ENCODE measurements at places on chromosomes 12 and 14.

GRCh38 chr14:96088074-96088473, 48.9 kb downstream of the C14orf132 start:
- DNase-seq, result no peak

DNA sequence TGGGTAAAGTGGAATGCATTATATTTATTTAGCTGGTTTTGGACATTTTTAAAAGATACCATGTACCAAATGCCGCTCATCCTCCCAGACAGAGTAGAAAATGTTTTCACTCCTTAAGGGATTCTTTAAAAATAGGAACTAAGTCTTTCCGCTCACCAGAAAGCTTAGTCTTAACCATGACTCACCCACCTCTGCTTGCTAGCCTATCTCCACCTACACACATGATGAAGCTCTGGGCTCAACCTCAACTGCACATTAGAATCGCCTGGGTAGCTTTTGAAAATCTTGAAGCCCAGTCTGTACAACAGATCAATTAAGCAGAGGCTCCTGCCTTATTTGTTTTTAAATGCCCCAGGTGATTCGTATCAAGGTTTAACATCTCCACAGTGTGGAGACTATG, 260.5 kb downstream of the NEDD1 start:
- no peak for DNase-seq

DNA sequence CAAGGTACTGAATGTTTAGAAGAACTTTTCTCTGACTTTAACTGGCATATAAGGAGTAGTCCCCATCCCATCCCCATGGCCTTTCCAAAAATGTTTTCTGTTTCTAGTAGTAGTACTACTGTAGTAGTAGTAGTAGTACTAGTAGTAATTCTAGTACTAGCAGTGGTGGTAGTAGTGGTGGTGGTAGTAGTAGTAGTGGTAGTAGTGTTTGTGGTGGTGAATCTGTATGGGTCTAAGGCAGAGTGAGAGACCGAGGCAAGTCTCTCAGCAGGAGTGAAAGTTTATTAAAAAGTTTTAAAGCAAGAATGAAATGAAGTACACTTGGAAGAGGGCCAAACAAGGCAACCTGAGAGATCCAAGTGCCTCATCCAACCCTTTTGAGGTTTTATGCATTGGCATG, 58.6 kb downstream of the FOXN4 start:
- DNase-seq, result no peak

DNA sequence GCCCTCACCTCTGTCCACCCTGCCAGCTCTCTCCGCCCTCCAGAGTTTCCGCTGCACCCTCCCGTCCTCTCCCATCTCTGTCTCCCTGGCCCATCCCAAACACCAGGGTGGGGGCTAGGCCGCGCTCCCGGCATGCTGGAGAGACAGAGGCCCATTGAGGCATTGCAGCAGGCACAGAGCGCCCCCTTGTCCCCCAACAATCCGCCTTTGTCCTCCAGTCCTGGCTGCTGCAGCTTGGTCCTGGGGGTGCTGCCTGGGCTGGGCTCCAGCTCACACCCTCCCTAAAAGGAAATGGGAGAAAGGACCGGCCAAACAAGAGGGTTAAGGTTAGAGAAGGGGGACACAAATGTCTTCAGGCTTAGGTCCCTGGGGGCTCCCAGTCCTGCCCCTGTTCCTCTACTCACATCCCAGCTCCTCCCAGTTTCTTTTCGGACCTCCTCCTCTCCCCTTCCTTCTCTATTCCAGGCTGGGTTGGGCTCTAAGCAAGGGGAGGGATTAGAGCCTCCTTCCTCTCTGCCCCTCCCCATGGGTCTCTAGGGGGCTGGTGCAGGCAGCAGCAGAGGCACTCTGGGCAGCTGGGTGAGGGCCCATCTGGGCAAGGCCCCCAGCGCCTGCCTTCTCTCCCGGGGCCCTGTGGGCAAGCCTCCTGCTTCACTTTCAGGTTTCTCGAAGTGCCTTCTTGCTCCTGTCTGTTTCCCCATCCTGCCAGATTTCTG, at the start of gene CMTM5:
TSS of gene CMTM5 (plus strand) at position 565 of the 716 bp plus-strand sequence. CDS start 206 bp downstream, outside the sequence.
- no peak for DNase-seq

DNA sequence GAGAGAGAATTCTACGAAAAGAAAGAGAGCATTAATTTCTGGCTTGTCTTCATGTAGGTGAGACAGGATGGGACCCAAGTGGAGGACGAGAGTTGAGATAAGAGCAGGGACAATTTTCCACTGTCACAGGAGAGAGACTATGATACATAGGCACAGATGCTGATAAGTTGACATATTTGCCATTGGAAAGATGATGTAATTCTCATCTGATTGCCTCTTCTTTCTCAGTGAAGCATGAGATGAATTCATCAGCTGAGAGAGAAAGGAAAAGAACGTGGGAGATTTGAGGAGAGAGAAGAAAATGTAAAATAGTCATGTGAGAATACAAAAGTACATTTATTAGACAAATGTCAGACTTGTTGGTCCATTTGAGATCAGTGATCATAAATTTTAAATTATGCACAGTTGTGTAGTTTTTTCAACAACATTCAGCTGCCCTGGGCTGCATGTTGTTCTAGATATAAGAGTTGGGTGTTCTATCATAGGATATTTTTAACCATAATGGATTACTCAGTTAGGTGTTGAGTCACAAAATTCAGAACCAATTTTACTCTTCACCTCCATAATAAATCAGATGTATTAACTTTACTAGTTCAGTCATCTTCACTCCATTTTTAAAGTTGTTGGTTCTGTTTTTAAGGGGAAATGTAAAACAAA, 222.9 kb downstream of the DPY19L2 start:
- no peak for DNase-seq

DNA sequence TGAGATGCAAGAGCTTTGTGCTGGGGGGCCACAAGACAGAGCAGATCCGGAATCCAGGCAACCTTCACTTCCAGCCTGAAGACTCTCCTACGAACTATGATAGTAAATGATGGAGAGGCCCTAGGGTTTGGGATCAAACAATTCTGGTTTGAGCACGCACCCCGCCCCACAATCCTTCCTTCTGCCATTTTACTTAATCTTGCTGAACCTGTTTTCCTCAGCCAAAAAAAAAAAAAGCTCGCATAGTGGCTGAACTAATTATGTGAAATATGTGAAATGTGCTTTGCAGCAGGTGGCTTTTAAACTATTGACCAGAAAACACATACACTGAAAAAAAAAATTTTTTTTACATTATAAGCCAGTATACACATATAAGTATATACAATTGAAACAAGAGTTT, 667 bp upstream of the ITFG2 start:
- no peak for DNase-seq

- no peak for DNase-seq
Observed at GRCh38 chr12:76449583-76449982, 101.4 kb upstream of the BBS10 start.

DNA sequence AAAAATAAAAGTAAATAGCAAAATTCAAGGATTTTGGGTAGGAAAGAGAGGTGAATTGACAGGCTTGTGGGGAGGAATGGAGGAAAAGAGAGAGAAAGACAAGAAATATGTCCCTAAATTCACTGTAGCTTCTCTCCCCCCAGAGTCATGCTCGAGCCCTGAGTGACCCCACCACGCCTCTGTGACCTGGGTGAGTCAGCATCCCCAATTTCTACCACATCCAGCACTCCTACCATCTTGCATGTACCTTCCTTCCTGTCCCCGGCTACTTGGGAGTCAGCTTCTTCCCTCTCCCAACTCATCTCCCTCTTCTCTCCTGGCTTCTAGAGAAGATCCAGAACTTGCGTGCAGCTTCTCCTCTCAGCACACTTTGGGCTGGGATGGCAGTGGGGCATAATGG, 9.8 kb downstream of the ZNF219 start:
- no peak for DNase-seq

GRCh38 chr12:29167988-29168387, 18.9 kb downstream of the FAR2 start:
- DNase-seq, result no peak

DNA sequence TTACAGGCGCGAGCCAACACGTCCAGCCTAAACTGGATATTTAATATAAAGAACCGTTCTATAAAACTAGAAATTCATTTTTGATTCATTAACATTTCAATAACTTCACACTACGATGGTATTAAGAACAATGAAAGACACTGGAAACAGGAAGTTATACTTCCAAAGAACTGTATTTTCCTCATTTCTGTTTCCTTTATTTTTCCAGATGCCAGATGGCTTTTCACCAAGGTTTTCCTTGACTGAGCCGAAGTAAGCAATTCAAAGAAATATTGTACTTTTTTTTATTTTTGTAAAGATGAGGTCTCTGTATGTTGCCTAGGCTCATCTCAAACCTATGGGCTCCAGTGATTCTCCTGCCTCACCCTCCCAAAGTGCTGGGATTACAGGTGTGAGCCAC, 28.2 kb downstream of the EEA1 start:
- DNase-seq, result no peak

DNA sequence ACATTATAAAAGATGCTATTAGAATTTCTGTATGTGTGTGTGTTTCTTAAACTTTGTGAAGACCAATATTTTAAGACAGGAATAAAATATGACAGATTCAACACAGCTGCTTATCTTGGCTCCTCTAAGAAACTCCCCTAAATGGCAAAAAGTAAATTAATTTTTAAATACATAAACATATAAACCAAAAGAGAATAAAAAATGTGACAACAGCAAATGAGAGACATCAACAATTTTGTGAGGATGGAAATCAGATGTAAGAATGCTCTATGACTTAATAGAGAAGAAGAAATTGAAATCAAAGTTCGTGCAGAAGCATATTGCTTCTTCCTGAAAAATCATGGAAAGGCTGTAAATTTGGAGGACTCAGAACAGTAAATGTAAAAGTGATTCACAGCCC, 1083.8 kb downstream of the FLRT2 start:
- no peak for DNase-seq

DNA sequence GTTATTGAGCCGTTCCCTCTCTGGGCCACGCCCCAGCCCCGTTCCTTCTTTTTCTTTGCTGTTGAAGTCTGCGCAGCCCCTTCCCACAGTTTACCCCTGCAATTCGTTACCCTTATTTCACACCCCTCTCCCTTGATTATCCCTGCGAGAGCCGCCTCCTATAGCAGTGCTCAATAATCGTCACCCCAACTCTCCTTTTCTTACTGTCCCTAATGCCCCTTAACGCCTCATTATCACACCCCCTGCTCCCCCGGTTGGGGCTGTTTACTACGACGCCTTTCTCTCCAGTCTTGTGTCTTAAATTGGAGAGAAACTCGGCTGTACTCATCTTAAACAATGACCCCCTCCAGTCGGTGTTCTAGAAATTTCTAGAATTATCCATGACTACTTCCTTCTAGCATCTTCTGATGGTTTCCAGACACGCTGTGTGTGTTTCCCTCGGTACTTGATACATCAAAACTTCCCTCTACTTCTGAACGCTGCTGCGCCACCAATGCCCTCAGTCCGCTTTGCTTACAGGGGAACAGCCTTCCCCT, 713 bp upstream of the FBXL14 start:
- DNase-seq, result no peak

DNA sequence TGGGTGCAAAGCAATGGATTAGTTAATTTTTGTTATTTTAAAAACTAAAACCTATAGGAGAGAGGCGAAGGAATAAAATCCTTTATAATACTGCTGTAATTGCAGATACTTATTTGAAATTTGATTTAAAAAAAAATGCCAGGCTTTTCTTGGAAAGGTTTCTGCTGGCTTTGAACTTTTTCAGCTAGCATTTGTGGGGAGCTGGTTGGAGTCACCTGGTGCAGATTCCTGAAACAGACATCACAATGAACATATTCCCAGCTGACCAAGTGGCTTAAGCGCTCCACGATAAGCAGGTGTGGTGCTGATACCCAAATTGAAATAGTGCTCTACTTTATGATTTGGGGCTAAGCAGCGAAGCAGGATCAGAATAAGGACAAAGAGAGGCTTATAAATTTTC, 42.9 kb downstream of the DACT1 start:
- no peak for DNase-seq

DNA sequence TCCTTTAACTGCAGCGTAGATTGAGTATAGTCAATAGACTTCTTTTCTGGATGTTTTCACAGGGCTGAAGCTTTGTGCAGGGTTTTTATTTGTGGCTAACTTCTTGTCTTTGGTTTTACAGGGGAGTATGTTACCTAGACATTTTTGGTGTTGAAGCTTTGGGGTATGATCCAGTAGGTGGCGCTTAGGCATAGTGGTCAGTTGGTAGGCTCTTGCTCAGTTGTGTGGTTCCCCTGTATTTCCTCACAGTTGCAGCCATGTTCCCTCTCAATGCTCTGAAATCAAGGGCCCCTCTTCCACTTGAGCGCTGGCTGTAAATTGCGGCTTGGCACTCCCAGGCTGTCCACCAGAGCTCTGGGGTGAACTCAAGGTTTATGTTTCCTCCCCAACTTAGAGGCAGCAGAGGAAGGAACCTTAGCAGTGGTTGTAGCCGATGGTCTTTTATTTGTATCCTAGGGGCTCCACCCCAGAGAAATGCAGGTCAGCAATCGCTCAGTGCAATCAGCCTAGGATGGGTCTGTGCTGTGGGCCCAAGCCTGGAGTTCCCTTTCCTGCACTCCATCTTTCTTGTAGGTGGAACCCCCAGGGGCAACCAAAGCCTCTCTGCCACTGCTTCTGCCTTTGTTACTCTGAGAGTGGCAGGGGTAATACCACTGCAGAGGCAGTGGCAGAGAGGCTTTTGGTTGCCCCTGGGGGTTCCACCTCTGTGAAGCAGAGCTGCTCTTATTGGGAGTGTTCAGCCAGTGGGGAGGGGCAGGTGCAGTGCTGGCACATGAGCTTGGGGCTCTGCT, 55.1 kb downstream of the CMAS start:
- peak; percentile 13 for DNase-seq

DNA sequence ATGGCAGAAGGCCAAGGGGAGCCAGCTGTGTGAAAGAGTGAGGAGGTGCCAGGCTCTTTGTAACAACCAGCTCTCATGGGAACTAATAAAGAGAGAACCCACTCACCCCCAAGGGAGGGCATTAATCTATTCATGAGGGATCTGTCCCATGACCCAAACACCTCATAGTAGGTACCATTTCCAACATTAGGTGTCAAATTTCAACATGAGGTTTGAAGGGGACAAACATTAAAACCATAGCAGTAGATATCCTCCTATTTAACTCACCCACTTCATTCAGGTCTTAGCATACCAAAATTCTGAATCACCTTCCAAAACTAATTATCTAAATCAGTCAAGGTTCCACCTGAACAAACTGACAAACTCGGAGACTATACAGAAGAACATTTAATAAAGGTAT, 75.3 kb downstream of the PPFIA2 start:
- no peak for DNase-seq

DNA sequence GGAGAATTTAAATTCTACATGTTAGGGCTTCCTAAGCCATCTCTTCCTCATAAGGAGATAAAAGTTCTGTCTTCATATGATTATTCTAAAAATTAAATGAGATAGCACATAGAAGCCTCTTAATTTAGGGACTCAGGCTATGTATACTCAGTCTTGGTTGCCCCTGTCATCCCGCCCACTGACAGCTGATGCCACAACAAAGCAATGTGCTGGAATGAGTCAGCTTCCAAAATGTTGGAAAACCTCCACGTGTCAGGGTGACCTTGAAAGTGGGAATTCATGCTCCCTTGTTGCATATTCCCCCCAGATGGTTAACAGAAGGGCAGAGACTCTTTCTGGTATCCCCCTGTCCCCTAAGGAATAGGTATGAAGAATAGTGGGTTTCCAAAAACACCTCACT, 238.0 kb upstream of the DDHD1 start:
- DNase-seq, result no peak

- no peak for DNase-seq
Observed at GRCh38 chr14:45377166-45377565, 124.2 kb upstream of the MIS18BP1 start.

GRCh38 chr12:24227551-24227950, 278.1 kb upstream of the SOX5 start:
- DNase-seq, result no peak

- no peak for DNase-seq
Observed at GRCh38 chr14:102575160-102575845, 17.1 kb upstream of the RCOR1 start.

GRCh38 chr12:77855548-77855947, 24.9 kb downstream of the NAV3 start:
- DNase-seq, result no peak
